ENCODE measurements at places on chromosomes 7 and 10. TPM values are rescaled to one million over a fixed set of nuclear protein-coding genes. Genes with fewer than 3 reads are reported as not detected.

The SEC23IP gene
- total RNA-seq = 15.5 TPM

The SMO gene
- 22.1 TPM for total RNA-seq

- no peak for DNase-seq
These were observed 1.4 kb downstream of the LANCL2 start for GRCh38 chr7:55366461-55367070.

The MBL2 gene
- total RNA-seq = not detected

The OR13A1 gene
- not detected for total RNA-seq

DNA sequence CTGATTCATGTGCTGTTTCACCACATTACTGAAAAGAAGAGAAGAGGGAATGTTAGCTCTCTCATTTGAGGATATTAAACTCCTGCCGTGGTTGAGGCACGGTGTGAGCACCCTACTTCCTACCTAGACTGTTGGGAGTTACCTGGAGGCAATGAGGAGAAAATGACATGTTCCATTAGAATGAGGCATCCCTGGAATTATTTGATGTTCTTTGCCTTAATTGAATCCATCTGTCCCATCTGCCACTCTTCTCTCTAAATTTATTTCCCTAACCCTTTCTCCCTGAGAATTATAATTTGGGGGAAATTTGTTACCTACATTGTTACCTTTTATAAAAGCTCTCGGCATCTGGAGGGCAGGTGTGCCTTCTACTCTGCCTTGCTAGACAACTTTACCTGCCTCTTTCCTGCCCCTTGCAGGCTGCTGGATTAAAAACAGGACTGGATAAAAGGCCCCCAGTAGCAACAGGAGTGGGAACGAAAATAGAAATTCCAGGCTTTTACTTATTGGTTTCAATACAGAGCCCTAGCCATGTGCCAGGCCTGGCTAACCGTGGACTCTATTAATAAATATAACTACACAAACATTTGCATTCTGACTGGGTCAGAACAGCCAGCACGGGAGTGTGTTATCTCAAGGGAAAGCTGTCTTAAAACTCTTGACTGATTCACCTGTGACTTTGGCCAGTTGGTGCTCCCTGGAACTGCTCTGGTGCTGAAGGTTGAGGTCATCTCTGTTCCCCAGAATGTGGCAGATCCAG is 4.4 kb upstream of the ATXN7L1 start:
- no peak for DNase-seq

DNA sequence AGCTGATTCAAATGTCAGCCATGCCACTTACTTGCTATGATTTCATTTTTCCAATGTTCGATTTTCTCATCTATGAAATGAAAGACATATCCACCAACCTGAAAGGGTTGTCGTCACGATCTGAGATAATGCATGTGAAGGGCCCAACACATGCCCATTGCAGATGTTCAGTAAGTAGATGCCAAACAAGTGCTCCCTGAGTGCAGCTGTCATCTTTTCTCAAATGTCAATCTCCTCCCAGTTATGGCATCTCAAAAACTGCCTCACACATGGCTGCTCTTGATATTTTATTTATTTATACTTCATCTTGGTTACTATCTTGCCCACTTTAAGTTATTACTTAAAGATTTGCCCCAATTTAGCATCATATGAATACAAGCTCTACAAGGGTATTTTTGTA is 16.8 kb downstream of the CPEB3 start:
- DNase-seq = no peak

- no peak for DNase-seq
These were observed 7.7 kb downstream of the UBTD1 start for GRCh38 chr10:97506199-97506991.

GRCh38 chr10:2202401-2202800 is 465.1 kb upstream of the ADARB2 start:
- no peak for DNase-seq

DNA sequence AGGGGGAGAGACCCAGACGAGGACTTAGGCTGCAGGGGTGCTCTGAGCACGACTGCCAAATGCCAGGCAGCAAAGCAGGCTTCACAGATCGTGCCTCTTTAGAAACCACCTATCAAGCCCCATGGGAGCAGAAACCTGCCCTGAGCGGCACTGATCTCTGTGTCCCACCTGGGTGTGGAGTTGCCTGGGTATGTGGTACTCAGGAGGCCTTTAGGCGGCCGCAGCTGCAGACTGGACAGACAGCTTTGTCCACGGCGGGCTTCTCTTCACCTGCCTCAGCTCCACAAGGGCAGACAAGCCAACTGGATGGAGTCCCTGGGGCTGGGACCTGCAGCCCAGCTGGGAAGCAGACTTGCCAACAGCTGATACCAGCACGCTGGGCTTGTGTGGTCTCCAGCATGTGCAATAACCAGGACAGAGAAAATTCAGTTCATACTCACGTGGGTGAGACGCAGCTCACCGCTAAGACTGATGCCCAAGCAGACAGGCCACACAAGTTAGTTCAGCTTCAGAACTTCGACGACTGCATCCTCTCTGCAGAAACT is 163.2 kb downstream of the EBF3 start:
- no peak for DNase-seq

GRCh38 chr7:44471436-44471835 is 19.0 kb downstream of the NUDCD3 start:
- DNase-seq = no peak

DNA sequence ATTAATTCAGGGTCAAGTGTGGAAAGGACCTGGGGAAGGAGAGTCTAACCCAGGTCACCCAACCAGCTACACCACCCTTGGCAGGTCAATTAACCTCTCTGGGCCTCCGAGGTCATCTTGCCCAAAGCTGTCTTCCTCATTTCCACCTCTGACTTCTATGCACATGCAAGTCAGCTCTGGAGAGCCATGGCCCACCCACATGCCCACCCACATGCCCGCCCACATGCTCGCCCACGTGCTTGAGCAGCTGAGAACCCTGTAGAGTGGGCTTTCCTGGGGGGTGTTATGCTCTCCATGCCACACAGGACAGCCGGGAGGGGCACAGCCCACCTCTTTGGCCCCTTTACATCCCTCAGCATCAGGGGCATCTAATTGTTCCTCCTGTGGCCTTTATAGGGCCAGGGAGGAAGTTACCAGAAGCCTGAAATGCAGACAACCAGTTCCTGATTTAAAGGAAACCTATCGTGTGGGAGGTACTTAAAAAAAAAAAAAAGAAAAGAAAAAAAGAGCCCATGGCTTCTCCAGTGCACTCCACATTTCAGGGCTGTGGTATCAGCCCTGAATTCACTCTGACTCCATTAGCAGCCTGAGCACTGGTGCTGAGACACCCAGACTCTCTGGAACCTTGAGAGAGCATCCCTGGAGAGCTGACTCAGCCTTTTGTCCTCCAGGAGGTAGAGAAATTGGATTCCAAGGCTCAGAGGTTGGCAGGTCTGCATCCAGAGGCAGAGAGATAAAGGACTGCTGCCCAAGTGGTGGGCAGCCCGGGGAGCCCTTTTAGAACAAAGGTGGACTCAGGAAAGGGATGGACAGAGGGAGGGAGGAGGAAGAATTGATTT is 176.2 kb upstream of the ZMIZ1 start:
- no peak for DNase-seq

The NUTM2A gene
- 0.98 TPM for total RNA-seq

The OIT3 gene
- not detected for total RNA-seq

The ZNF485 gene
- total RNA-seq = 5.4 TPM

The PTPRZ1 gene
- 8.1 TPM for total RNA-seq

DNA sequence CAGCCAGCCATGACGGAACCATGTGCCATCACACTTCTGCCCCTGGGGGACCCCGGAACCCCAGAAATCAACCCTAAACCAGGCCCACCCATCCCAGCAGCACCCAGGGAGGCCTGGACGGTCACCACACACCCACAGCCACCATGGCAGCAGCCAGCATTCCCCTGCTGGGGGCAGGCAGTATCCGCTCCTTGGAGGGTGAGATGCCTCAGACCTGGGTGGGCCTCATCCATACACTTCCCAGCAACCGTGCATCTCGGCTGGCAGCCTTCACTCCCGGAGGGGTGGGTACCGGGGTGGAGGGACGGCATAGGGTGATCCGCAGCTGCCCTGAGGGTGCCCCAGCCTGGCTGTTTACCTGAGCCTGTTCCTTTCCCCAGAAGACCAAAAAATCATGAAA is 69.1 kb upstream of the FAM20C start:
- DNase-seq = no peak

The EPDR1 gene
- total RNA-seq = 37.6 TPM

DNA sequence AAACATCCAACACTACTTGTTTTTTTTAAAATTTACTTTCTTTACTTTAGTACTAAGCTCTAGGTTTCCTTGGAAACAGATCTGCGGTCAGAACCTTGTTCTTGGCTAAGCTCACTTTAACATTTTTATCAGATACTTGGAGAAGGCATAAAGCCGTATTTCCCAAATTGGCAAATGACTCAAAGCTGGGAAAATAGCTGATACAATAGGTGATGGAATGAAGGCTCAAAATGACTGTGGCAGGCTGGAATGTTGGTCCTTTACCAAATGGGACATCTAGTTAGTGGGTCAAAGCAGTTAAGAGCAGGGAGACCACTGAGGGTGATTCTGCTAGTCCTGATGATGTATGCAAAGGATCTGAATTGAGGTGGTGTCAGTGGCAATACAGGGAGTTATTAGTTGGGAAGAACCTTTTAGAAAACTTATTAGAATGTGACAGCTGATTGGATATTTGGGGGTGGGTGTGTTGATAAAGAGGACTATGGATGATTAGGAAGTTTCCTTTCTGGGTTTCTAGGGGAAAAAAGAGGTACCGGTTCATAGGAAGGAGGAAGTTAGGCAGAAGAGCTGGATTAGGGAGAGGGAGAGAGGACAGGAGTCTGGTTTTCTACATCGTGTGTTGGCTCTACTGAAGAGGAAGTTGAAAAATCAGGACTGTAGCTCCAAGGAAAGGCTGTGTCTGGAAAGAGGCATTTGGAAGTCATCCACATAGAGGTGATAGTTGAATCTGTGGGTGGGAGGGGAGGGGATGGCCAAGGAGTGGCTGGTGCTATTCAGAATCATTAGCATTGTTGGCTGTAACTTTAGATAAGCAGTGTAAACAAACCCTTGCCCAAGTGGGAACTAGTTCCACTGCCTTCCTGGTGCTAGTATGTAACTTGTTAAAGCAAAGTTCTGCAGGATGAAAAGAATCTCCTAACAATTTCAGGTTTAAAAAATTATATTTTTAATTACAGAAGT is 13.1 kb downstream of the PLCE1 start:
- DNase-seq = no peak

The PPP1R3A gene
- total RNA-seq = not detected

GRCh38 chr10:89337484-89337883 is 9.7 kb downstream of the IFIT3 start:
- DNase-seq = no peak

- no peak for DNase-seq
These were observed 8.6 kb downstream of the ZNF786 start for GRCh38 chr7:149081914-149082313.

The IL2RA gene
- not detected for total RNA-seq

DNA sequence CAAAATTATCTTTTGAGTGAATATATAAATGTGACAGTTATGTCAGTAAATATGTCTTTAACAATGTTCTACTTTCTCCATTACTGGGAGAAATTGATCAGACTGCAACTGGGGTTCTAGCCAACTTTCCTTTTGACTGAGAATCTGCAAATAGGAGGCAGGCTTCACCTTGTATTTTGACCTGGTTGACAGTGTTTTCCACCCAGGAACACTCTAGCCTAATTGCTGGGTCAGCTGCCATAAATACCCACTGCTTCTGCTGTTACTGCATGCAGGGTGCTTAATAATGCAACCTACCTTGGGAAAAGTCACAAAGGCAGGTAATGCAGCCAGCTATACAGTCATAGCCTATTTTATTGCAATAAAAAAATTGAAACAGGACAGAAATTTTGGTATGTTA is 319.0 kb downstream of the DGKB start:
- no peak for DNase-seq

The TACR2 gene
- 6.1 TPM for total RNA-seq

- no peak for DNase-seq
These were observed 223.7 kb upstream of the PRSS58 start for GRCh38 chr7:142481548-142481947.

The MKRN1 gene
- total RNA-seq = 38.8 TPM

DNA sequence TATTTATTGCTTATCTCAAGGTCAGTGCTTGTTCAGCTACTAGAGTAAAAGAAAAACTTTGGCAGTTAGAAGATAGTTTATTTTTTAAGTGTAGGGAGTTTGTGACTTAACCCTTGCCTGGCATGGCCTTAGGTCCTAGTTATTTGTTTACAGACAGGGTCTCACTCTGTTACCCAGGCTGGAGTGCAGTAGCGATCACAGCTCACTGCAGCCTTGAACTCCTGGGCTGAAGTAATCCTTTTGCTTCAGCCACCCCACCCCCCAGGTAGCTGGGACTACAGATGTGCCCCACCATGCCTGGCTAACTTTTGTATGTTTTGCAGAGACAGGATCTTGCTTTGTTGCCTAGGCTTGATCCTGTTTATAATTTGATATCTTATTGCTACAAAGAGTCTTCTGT is 4.2 kb downstream of the ANLN start:
- no peak for DNase-seq

The HSPB1 gene
- total RNA-seq = 3,606 TPM

DNA sequence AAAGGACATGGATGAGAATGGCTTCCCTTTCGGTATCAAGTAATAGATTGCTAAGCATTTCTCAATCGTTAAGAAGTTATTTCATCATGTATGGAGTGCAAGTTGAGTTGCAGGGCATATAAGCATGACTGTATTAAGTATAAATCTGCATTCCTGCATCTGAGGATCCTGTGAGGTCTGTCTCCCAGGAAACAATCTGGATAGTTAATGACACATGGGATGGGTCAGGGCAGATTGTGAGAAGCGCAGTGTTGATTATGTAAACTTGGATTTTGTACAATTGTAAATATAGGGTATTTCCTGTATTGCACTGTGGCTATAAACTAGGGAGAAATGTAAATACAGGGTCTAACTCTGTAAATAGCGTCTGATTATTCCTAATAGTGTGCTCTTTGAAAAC is 102.6 kb downstream of the PLXDC2 start:
- no peak for DNase-seq

DNA sequence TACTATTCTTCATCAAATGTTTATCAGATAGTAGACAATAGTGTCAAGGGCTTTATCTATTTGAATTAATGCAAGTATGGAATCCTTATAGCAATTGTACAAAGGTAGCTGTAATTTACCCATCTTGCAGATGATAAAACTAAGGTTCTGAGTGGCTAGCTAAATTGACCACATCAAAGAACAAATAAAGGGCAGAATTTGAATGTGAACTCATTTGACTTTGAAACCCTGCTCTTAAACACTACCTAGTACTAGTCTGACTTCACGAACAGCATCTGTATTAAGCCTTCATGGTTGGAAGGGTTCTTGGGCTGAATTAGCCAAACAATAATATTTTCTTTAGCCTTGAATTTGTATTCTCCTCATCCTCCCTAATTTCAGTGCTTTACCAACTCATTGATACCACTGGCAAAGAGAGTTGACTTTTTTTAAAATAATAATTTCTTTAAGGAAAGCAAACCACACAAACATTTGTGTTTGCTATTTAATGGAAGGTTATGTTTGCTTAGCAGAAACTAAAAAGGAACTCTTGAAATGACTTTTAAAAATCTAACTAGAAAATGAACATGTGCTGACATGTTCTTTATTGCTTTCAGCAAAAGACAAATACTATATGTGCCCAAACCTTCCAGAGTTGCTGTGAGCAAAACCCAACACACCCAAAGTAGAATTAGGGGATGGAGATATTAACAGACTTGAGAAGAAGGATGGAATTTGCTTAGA is 322.6 kb downstream of the RNLS start:
- no peak for DNase-seq

The C10orf53 gene
- not detected for total RNA-seq

Data from vagina (tissue), 2 donors.